NCI-H1092 (cell line): ENCODE measurements at places on chromosomes 12 and 14.
A peak's percentile ranks its signal among the peaks of the same experiment; 100 is the strongest.

- DNase-seq = no peak
Measured at GRCh38 chr12:31386364-31386777, 60.4 kb upstream of the SINHCAF start.

DNA sequence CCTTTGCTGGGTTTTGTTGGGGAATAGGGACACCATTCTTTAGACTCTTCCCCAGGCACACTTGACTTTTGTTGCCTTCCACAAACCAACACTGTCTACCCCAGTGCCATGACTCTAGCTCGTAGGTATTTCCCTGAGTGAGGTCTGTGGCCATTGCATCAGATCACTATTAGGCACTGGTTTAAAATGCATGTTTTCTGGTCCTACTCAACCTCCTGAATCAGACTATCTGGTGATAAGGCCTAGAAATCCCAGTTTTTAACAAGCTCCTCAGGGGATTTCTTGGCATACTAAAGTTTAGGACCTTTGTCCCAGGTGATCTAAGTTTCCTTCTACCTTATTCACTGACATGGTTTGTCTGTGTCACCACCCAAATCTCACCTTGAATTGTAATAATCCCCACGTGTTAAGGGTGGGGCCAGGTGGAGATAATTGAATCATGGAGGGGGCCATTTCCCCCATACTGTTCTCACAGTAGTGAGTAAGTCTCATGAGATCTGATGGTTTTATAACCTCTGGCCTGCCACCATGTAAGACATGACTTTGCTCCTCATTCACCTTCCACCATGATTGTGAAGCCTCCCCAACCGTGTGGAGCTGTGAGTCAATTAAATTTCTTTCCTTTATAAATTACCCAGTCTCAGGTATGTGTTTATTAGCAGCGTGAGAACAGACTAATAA is 87.8 kb upstream of the PSMC1 start:
- DNase-seq = no peak

DNA sequence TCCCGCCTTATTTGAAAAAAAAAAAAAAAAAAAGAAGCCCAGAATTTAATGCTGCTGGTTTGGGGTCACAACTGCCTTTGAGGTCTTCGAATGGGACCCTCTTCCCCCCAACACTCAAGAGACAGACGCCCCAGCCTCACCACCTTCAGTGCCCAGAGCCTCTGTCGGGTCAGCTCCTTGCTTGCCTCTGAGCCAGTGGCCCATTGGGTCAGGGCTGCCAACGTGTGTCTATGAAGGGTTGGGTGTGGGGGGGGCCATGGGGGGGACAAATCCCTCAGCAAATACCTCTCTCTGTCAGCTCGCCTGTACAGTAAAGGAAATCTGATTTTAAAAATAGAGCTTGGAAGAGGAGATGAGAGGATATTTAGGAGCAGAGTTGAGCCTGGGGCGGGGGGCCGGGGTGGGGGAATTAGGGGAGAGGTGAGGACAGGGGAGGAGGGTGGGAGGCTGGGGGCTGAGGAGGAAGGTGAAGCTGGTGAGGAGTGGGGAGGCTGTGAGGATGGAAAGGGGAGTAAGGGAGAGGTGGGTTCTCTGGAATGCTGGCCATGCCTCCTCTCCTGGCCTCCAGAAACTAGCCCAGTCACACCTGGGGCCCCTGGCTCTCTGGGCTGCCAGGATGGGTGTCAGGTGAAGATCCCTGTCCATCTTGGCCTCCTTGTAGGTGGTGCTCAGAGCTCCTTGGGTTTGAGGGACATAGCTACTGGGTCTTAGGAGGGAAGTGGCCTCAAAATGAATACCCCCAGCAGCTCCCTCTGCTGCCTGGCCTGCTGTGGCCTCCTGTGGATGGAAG is 13.3 kb downstream of the RTL1 start:
- DNase-seq = no peak

GRCh38 chr12:94260717-94261116 is 112.3 kb downstream of the PLXNC1 start:
- DNase-seq = no peak

- DNase-seq = no peak
Measured at GRCh38 chr14:23627961-23628360, 8.2 kb upstream of the DHRS2 start.

DNA sequence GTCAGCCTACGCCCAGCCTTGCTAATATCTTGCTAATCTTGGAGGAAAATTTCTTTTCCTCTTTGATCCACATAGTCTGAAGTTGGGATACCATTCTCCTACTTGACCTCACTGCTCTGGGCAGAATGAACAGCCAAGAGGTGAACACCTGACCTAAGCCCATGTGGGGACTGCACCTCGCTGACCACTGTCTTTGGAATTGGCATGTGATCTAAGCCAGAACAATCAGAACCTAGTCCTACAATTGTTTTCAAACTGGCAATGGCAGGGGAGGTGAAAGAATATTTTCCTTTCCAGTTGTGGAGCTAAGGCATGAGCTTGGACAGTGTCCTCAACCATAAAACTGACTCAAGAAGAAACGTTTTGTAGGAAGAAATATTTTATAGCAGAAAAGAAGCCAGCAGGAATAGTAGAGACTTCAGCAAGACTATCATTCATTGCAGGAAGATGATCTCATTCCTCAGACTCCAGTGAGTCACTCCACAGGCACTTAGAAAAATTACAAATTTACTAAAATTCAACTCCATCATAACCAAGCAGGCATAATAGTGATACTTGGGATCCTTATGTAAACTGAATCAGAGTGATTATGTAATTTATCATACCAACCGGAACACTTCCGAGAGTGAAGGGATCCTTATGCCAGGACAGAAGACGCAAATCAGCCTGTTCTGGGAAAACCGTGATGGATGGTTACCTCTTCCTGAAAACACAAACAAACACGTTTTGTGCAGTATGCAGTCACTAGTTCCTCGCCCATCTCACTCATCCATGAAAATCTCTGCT is 14.7 kb downstream of the PTPRO start:
- DNase-seq = no peak

- peak; percentile 43 for DNase-seq
Measured at GRCh38 chr14:69547701-69548348, 26.8 kb downstream of the CCDC177 start.

GRCh38 chr14:22520796-22521195 is 68.2 kb downstream of the DAD1 start:
- no peak for DNase-seq

GRCh38 chr12:31234955-31235867 is 90.7 kb downstream of the SINHCAF start:
- peak; percentile 88 for DNase-seq

DNA sequence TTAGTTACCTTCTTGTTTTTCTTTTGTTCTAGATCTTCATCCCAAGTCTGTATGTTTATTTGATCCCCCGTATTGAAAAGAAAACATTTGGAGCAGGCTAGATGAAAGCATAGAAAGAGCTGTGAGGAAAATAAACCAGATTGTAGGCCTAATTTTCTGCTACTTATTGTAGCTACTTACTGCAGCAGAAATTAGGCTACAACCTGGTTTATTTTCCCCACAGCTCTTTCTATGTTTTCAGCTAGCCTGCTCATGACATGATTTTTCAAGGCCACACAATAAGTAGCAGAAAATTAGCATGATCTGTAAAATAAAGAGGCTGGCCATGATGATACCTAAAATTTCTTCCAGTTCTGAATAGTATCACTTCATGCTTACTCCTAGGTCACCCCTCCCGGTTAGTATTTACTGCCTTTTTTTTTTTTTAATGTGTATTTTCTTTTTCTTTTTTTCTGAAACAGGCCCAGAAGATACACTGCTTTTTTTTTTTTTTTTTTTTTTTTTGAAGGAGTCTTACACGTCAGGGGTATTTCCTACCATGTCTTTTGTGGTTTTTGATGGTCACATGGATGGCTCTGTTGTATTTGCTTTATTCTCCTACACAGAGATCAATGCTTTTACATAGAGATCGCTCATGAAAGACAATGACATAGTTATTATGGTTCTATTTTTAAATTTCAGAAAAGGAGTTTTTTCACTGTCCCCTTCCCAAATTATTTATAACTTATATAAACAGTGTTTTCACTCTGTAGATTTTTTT is 32.3 kb downstream of the BHLHE41 start:
- no peak for DNase-seq

DNA sequence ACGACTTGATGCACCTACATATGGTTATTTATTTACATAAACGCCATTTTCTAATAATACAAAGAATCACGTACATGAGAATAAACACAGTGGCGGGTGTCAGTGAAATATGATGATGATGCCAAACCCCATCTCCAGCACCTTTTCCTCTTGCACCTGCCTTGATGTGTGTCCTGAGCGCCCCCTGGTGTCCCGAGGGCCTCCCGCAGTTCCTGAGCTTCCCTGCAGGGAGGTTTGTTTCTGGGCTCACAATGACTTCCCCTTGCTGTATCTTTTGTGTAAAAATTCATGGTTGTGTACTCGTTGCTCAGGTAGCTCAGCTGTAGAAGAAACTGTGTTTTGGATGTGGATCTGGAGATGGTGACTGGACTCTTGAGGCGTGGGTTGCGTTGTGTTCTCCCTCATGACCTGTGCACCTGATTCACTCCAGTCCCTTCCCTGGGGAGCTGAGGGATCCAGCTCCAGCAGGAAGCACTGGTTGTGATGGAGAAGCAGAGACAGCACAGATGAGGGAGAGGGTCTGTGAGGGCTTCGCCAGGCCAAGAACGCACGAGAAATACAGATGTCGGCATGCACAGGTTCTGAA is 1037.8 kb downstream of the TMEM121 start:
- no peak for DNase-seq

- no peak for DNase-seq
Measured at GRCh38 chr12:42696406-42697149, 107.0 kb upstream of the PRICKLE1 start.

- no peak for DNase-seq
Measured at GRCh38 chr12:89448526-89448925, 76.1 kb downstream of the GALNT4 start.

DNA sequence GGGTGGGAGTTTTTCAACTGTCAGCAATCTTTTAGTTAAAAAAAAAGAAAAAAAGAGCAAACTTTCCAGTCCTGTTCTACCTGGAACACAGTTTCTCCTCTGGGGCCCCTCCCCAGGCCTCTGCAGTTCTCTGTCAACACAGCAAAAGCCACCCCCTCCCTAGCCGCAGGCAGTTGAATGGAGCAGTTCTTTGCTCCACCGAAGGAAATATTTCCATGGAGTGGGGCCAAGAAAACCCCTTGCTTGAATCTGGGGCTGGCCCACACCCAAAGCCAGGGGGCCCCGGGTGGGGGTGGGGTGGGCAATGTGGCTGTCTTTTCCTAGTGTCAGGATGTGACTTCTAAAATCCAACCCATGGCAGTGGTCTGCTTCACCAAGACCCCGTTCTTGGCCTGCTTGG is 5.0 kb upstream of the MEG3 start:
- no peak for DNase-seq

DNA sequence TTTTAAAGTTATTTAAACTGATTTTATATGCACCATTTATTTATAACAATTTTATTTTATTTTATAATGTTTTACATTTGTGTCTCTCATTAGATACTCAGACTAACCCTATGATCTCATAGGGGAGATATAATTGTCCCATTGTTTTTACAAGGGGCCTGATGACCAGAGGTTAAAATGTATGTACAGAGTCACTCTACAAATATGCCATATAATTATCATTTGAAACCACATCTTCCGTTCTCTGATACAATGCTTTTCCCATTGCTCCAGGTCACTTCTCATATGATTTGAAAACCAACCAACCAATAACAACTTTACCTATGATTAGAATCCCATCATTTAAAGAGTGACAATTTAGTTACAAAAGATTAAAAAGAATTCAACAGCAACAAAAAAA is 137.8 kb downstream of the GPHN start:
- DNase-seq = no peak

GRCh38 chr12:9721394-9722092 is 11.4 kb downstream of the CLECL1 start:
- DNase-seq = no peak

- DNase-seq = no peak
Measured at GRCh38 chr12:45637242-45637641, 92.3 kb upstream of the ARID2 start.

GRCh38 chr14:78488938-78489337 is 318.8 kb downstream of the NRXN3 start:
- peak; percentile 85 for DNase-seq

DNA sequence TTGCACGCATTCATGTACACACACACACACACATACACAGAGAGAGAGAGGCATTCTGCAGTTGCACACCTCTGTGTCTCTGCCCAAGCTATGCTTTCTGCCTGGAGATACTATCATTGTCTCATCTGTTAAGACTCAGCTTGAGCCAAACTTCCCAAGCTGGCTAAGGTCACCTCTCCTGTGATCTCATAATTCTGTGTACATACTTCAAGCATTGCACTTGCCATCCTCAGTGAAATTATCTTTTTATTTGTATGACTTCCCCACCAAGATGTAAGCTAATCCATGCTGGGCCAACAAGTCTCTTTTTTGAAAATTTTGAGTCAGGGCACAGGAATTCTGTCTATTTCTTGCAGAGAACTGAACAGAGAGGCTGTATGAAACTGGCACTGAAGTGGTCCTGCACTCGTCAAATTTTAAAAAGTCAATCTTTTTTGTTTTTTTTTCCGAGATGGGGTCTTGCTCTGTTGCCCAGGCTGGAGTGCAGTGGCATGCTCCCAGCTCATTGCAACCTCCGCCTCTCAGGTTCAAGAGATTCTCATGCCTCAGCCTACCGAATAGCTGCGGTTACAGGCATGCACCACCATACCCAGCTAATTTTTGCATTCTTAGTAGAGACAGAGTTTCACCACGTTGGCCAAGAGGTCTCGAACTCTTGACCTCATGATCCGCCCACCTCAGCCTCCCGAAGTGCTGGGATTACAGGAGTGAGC is 44.3 kb downstream of the TMTC1 start:
- DNase-seq = no peak

DNA sequence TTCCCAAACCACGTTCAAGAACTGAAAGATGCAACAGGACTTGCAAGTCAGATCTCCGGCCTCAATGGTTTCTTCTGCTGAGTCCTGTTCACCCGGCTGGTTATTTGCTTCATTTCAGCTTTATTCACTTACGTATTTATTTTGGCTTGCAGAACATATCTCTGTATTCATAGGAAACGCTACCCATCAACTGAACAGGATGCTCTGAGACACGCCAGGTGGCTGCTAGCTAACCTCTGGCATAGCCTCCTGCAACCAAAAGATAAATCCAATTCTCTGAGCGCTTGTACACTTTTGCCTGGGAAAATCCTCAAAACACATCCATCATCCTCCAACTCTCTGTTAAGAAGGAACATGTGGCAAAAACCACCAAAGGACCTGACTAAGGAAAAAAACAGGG is 17.3 kb downstream of the MAP3K9 start:
- DNase-seq = no peak

DNA sequence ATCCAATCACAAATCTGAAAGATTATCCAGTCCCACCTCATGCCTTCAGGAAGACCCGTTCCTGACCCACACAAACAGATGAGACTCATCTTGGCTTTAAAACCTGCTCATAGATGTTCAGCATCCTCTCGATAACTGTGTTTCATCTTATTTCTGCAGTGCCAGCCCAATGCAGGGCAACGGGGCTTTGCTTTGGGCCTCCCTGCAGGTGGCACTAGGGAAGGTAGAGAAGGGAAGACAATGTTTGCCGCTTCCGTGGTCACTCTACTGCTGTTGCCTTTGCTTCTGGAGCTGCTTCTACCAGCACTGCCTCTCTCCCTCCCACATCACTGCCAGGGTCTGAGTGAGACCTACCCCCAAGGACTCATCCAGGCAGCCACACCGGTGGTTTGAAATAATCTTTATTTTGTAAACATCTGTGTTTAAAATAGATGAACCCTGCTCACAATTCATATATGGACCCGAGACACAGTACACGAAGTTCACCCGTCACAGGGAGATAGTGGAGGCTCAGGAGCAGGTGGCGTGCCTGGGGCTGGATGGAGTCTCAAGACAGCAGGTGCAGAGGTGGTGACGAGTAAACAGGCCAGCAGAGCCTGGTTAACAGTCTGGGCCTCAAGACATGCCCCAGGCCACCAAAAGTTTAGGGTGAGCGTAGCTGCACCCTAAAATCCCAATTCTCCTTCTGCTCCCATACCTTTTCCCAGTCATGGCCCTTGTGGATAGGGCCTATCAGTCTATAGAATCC is 3.1 kb upstream of the GPX2 start:
- DNase-seq = no peak
